Activated CD4-positive, alpha-beta memory T cell treated with anti-CD3 and anti-CD28 coated beads, Interleukin-2, amount 10 ng/mL, durations not matched to agents 7 days and 5 days (primary cell): ENCODE measurements at places on chromosomes 1 and 21. TPM values are rescaled to one million over a fixed set of nuclear protein-coding genes. Genes with fewer than 3 reads are reported as not detected.

DNA sequence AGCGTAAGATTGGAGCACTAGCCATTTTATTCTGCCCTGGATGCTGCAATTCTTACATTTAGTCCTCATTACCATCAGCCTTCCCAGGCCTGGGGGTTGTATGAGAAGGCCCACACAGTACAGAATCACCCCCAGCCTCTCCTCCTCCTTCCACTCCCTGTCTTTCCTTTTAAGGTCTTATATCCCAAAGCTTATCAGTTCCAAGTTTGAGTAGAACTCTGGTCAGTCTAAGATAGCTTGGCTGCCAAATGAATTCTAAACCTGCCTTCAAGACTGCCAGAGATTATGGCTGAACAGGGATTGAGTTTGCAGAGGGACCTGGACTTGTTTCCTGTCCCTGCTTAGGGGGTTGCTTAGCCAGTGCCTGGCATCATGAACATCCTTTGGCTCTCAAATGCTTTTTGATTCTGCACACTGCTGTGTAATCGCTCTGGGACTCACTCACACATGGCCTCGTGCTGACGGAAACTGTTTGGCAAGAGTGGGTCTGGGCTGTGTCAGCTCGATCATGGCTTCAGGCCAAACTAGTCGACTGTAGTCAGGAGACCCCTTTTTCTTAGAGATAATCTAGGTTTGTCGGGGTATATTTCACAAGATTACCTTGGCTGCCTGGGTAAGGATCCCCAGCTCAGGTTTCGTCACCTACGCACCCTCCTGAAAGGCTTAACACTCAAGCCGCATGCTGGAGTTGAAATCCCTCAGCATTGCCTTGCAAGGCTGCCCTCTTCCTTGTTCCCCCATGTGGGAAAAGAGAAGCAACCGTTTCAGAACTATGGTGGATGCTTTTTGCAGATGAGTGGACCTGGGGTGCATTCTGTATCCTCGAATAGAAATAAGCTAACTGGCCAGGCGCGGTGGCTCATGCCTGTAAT lies 252.6 kb downstream of the NFIA start:
- DNase-seq = no peak

DNA sequence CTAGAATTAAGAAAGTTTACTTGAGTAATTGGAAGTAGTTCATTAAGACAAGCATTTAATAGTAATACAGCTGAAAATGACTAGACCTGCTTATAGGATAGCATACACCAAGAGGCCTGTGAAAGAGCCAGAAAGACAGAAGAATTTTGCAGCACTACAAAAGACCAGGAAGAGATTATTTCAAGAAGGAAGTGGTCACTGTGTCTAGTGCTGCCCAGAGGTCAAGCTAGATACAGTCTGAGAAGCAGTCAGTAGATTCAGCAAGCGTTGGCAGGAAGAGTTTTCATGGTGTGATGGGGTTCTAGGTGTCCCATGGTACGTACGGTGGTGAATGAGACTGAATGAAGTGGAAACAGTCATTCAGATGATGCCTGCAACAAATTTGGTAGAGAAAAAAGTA lies 31.5 kb downstream of the RGS8 start:
- DNase-seq = no peak

DNA sequence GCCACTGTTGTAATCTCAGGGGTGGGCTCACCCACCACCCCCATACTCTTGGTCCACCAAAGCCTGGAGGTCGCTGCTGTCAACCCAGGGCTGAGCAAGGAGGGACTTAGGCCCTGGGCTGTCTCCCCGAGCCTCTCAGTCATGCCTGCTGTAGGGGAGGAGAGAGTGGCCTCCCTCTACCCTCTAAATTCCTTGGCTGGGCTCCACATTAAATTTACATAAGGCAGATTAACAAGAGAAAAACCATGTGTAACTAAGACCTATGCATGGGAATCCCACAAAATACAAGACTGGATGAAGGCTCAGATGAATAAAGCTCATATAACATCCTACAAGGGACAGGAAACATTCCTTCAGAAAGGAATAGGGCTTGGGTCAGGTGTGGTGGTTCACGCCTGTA lies 1.8 kb upstream of the PIK3CD start:
- no peak for DNase-seq

- DNase-seq = no peak
Measured at GRCh38 chr1:182263706-182264105, 127.9 kb downstream of the GLUL start.

GRCh38 chr1:75712306-75712705 lies 12.2 kb upstream of the ACADM start:
- DNase-seq = no peak

DNA sequence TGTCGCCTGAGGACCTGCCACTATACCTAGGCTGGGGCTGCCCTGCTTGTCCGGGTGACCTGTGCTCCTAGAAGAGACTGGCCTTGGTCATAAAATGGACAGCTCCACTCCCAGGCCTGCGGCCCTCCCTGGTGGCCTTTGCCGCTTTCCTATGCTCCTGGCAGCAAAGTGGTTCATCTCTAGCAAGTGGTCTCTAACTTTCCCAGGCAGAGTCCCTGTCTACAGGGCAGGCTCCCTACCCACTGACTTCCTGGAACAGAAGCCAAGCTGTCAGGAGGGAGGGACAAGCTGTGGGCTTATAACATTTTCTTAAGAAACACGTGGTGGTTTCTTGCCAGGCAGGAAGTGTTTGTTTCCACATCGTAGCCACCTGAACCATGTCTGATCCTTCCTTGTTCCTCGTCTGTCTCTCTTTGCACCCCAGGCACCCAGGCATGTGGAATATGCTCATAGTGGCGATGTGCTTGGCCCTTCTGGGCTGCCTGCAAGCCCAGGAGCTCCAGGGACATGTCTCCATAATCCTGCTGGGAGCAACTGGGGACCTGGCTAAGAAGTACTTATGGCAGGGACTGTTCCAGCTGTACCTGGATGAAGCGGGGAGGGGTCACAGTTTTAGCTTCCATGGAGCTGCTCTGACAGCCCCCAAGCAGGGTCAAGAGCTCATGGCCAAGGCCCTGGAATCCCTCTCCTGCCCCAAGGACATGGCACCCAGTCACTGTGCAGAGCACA lies 10.1 kb downstream of the H6PD start:
- no peak for DNase-seq

DNA sequence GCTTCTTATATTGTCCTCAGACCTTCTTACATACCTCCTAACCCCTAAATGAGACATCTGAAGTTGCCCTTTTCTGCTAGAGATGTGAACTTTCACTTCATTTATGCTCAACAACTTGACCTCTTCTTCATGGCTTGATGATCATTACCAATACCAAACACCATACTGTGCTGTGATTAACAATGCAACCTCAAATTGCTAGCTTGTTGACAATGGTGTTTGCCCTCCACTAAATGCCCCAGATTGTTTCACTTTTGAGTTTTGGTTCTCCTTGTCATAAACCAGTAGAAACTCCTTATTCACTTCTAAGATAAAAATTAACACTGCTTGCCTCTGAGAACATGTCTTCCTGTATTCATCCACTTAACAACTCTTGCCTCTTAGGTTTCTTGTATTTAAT lies 5.6 kb downstream of the JAK1 start:
- DNase-seq = no peak

The OLFML2B gene
- not detected for total RNA-seq
